ENCODE measurements at places on chromosomes 4 and X.

DNA sequence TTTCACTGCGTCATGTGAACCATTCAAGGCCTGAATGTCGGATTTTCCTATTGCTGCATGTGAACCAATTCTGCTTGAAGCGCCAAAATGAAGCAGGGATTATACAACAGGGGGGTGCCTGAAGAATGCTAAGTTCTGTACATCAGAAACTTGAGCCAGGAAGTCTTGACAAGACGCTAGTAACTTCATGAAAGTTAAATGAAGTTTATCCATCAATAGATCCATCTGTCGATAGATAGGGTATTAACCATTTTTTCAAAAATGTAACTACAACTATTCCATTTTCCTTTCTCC, 590 bp upstream of the NAF1 start:
- no peak for DNase-seq

GRCh38 chr4:114081783-114082182, 102.3 kb upstream of the ARSJ start:
- DNase-seq: no peak

DNA sequence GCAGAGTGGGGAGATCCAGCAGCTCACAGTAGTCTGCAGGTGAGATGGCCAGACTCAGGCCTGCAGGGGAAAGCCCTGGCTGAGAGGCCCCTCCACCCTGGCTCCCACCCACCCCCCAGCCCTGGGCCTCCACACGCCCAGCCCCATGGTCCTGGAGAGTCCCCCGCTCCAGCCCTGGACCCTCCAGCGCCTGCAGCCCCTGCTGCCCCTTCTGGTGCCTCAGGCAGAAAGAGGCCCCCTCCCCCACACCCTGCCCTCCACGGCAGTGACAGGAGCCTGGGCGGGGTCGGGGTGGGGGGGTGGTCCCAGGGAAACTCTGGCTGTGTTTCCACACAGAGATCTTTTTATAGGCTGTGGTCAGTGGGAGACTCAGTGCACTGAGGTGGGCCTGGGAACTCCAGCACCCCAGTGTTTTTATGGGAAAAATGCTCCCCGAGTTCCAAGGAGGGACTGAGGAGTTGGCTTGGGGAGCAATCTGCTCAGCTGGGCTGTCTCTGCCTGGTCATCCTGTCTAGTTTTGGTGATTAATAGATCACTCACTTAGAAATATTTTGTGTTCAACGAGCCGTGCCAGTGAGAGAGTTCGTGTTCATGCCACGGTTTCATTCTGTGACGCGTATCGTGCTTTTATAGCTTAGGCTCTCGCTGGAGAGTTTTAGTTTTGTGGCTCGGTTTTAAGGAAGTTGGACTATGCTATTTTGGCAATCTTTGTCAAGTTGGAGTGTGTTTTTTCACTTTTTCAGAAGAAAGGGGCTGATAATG, 53.1 kb upstream of the HGFAC start:
- DNase-seq: no peak

DNA sequence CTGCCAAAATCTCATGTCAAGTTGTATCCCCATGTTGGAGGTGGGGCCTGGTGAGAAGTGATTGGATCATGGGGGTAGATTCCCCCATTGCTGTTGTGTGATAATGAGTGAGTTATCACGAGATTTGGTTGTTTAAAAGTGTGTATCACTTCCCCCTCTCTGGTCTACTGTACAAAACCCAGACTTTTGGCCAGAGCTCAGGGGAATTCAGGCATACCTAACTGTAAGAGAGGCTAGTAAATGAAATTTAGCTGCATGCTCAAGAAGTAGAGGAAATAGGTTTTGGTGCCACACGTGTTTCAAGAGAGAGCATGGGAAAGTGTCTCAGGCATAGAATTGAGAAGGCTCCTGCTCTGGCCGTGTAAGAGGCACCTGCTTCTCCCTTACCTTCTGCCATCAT, 190.5 kb upstream of the GALNTL6 start:
- DNase-seq: no peak

GRCh38 chrX:23398570-23398969, 63.9 kb downstream of the PTCHD1 start:
- no peak for DNase-seq

DNA sequence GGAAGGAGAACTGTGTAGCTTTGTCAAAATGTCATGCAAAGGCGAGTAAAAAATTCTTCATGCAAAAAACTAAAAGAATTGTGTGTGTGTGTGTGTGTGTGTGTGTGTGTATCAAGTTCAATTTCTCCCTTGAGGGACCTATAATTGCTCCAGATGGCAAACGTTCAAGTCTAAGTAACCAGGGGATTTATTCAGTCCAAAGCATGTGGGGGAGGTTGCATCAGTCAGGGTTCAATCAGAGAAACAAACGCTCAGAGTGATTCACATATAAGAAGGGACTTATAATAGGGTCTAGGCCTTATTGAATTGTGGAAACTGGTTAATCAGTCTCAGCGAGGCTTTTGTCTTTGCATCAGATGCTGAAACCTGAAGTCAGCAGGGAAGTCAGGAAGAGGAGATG, 5.0 kb downstream of the DCAF8L1 start:
- peak; percentile 65 for DNase-seq

DNA sequence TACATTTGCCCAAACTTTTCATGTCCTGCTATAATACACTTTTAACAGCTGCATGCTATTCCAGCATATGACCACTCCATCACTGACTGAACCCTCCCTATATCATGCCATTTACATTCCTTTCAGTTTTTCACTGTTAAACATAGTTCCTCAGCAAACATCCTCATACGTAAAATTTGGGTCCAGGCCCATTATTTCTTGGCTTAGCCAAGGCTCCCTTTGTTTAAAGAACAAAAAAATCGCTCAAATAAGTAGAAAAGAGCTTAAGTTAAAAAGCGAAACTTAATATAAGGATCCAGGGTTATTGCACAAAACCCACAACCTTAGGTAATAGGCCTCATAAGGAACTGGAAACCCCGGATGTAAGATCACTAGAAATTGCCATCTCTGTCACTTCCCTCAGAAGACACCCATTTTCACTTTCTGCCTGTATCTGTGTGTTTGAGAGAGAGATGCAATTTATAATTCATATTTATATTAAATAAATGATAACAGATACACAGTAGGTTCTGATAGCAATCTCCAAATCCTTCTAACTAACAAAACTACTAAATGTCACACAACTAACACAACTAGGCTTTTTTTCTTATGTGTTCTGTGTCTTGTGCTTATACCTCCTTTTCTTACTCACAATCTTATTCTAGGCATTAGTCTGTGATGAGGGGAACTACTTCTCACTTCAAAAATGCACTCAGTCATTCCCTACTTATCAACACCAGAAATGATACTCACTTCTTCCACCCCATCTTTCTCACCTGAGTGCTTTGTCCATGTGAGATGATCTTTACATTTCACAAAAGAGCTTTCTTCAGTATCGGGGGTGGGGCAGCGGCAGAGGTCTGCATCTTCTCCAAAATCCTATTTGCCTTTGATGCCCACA, 59.9 kb upstream of the FAM241A start:
- no peak for DNase-seq

GRCh38 chrX:150771116-150771515, 77.9 kb downstream of the MTMR1 start:
- DNase-seq: no peak

DNA sequence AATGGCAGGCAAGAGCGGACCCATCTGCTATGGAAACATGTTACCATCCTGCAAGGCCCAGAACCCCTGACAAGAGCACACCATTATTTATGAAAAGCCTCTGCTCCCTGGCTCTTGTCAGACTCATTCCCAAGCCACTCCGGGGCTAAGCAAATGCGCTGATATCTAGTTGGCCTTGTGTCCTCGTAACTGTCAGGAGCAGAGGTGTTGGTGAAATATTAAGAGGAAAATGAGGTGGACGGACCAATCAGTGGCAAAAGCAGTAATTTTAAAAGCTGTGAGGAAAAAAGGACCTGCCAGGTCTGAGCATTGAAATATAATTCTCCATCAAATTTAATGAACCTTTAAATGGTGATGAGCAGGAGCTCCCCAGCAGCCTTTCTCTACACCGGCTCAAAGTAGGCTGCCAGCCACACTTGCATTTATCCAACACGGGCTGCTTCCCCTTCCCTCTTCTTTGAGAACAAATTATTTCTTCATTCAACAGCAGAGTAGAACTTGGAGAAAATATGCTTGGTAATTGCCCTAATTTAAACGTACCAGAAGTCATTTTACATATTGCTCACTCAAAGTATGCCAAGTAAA, 214.3 kb downstream of the RASL11B start:
- DNase-seq: no peak

GRCh38 chr4:142463206-142463605, 382.9 kb downstream of the INPP4B start:
- DNase-seq: no peak

DNA sequence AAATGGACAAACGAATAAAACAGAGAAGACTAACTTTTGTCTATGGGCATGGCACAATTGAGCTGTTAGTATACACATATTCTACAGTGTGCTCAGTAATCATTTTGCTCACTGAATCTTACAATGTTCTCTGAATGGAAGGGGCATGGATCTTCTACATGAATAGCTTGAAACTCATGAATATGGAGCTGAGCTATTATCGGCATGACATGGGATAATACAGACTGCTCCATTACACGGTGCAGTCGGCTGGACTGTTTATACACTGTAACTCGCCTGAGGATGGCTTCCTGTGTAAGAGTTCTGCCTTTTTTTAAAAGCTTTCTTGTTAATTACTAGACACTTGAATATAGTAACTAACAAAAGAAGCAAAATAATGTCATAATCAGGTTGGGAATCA, 368.5 kb upstream of the MAD2L1 start:
- DNase-seq: no peak

DNA sequence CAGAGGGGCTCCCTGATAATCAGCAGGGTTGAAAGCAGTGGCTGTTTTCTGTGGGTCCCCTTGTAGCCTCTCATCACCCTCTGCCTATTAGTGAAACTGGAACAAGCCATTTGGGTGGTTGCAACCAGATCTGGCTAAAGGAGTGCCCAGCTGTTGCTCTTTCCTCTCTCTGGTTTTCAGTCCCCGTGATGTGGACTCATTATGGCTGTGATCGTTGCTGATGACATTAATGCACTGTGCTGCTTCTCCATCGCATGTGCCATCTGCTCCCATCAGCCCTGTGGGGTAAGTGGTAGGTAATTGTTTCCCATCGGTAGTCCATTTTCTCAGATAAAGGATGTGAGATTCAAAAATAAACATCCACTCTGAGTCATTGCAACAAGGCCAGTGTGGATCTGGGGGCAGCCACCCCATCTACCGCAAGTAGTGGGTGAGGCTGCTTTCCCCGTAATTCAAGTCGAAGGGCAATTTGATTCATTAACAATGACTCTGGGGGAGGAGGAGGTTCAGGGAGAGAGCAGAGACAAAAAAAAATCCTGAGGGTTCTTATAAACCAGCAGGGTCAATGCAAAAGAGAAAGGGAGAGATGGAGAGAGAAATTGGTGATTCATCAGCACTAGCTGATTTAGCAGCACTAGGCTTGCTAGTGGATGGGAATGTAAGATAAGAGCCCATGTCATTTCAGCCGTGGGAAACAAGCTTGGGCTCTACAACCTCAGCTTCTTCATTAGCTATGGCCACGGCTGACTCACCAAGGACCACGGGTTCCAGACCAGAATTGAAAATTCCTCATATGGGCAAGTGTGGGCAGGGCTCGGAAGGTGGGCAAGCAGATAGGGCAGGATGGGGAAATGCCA, 357.8 kb downstream of the MID1IP1 start:
- peak; percentile 79 for DNase-seq

GRCh38 chr4:7342223-7343080, 92.3 kb downstream of the PSAPL1 start:
- no peak for DNase-seq

DNA sequence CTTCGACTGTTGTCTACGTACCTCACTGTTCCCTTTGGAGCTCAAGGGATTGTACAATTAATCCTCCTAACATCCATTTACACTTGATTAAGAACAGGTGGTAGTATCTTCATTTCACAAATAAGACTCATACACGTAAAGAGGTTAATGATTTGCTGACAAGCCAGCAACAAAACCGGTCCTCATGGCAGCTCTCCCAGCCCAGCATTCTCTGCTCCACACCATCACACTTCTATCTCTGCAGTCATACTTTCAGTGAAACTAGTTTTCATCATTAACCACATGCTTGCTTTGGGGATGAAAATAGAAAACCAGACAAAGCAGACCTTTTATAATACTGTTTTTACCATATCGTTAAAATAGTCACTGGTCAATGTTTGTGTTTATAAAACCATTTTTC, 28.7 kb upstream of the CASK start:
- DNase-seq: peak; percentile 91

GRCh38 chr4:76559236-76560071, 124.4 kb downstream of the SHROOM3 start:
- DNase-seq: peak; percentile 6

DNA sequence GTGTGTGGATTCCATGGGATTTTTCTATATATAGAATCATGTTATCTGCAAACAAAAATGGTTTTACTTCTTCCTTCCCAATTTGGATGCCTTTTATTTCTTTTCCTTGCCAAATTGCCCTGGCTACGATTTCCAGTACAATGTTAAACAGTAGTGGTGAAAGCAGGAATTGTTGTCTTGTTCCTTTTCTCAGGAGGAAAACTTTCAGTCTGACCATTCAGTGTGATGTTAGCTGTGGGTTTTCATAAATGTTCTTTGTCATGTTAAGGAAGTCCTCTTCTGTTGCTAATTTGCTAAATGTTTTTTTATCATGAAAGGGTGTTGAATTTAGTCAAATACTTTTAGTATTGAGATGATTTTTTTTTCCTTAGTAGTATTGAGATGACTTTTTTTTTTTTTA, 10.9 kb downstream of the SAP30 start:
- DNase-seq: no peak

GRCh38 chrX:64427281-64427680, 32.0 kb upstream of the MTMR8 start:
- no peak for DNase-seq

Measured in NCI-H82 (cell line).